GM23248 (cell line): ENCODE measurements at places on chromosomes 11 and 22. TPM values are rescaled to one million over a fixed set of nuclear protein-coding genes. Genes with fewer than 3 reads are reported as not detected.
A peak's percentile ranks its signal among the peaks of the same experiment; 100 is the strongest.

DNA sequence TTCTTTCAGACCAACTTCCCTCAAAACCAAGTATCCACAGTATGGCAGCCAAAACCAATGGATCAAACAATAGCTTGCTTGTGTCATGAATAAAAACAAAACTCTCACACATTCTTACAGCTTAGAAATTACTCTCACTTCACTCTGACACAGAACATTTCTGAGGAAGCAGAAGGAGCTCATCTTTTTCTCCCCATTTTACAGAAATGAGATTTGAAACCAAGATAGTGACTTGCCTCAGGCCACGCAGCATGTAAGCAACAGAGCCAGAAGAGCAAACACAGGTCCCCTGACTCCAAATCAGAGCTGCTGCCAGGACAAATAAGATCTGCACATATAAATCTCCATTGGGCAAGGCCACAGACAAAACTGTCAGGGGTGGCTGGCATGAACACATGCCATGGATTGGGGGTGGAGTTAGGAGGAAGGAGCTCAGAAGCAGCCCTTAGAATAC, 64.8 kb downstream of the RAB30 start:
- no peak for DNase-seq

DNA sequence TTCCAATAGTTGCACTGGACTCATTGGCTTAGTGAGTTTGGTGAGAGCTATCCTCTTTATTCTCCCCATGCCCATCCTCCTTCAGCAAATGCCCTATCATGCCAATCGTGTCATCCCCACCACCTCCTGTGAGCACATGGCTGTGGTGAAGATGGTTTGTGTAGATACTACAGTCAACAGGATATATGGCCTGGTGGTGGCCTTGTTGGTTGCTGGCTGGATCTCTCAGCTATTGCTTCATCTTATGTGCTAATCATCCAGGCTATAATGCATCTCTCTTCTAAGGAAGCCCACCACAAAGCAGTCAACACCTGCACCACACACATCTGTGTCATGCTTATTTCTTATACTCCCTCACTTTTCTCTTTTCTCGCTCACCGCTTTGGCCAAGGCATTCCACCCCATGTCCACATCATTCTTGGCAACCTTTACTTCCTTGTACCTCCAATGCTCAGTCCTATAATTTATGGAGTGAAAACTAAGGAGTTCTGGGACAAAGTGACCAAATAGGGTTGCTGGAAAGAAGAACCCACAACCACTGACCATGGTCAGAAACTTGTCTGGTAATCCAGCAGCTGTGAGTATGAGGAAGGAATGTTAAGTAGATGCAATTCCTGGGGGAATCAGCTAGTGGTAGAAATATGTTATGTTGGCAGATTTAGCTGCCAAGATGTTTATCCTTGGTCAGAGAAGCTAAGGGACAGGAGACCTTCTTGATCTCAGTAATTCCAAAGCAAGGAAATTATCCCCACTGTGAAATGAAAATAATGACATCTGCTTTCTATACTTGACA, 16.3 kb upstream of the OR56B1 start:
- DNase-seq: peak; percentile 23

- no peak for DNase-seq
Measured at GRCh38 chr22:49674479-49675050, 153.1 kb downstream of the BRD1 start.

- no peak for DNase-seq
Measured at GRCh38 chr11:28353991-28354390, 245.8 kb downstream of the METTL15 start.

DNA sequence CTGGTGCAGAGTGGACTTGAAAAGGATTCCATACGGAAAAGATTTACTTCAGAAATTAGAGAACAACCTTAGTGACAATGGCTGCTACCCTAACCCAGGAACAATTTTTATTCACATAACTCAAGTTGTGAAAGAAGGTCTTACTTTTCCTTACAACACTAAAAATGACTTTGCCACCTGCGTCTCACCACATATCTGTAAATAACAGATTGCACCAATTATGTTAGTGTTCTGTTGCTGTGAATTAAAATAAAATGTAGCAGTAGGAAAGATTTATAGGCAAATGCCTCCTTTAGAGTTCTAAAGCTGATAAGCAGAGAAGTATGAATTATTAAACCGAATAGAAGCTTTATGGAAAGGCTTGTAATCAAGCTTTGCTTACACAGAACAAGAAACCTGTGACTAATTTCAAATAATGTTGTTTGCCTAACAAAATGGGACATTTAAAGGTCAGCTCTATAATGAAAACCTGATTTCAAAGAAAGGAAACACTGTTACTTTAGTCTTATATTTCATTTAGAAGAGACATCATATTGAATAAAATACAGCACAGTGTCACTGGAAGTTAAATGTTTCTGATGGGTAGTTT, 2237.8 kb downstream of the LRRC4C start:
- no peak for DNase-seq

DNA sequence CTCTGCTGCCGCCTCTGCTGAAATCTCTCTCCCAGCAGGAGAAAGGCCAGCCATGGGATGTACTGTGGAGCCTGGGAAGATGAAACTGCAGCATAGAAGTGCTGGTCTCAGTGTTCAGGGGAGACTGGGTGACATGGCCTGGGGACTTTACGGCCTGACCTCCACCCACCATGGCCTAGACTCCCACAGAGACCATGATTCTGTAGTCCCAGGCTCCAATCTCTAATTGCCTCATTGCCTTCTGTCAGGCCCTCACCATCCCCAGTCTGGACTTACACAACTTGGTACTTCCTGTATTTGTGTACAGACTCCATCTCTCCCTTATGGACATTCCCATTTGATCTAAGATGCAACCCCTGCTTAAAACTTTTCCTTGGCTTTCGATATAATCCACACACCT, 43.1 kb downstream of the TRAF6 start:
- DNase-seq: no peak

- DNase-seq: peak; percentile 4
Measured at GRCh38 chr11:116073854-116074837, 569.9 kb upstream of the CADM1 start.

DNA sequence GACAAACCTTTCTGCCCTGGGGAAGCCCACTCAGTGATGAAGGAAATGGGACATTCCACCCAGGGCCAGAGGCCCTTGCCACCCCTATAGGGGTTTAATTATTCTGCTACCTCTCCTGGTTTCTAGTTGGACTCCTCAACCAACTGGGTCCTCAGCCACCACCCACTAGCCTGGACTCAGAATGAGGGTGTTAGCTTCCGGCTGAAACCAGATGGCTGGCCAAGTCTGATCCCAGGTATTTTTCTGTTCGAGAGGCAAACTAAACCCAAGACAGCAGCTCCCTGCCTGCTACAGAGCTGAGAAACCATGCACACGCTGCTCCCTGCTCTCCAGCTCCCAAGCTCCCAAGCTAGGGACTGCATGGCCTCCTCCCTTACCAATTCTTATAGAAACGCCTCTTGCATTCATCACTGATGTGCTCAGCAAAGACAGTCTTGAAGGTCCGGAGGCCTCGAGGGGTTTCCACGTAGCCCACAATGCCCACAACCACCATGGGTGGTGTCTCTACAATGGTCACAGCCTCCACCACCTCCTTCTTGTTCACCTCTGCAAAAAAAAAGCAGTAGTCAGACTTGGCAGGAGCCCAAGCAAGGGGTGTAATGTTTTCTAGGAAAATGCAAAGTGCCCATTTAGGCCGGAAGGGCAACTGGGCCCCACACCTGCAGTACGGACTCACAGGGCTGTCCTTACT, 2.2 kb downstream of the RPL3 start:
- peak; percentile 55 for DNase-seq

DNA sequence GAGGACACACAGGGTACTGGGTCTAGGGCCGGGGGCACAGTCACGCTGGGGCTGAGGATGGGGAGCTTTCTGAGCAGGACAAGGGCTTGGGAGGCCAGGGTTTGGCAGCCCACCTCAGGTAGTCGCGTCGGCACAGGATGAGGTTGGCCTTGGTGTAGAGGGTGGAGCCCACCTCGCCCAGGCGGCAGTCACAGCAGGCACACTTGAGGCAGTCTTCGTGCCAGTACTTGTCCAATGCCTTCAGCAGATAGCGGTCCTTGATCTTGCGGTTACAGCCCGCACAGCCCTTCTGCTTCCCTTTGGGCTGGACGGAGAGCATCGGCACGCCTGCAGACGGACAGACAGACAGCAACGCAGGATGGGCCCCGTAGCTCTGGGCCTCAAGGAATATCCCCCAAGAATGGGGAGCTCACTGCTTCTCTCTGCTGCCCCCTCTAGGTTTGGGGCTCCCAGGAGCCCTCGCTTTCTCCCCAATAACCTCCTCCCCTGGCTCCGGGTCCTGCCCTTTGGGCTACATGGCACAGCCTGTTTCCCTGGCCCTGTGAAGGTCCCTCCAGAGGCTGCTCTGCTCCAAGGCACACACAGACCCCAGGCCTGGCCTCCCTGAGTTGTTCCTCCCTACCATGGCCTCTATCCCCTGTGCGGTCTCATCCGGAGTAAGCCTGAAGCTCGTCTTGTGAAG, 33.4 kb downstream of the LMO1 start:
- no peak for DNase-seq

- no peak for DNase-seq
Measured at GRCh38 chr22:35348026-35348590, 32.8 kb upstream of the HMOX1 start.

GRCh38 chr22:49350441-49351121, 477.1 kb downstream of the BRD1 start:
- DNase-seq: no peak

DNA sequence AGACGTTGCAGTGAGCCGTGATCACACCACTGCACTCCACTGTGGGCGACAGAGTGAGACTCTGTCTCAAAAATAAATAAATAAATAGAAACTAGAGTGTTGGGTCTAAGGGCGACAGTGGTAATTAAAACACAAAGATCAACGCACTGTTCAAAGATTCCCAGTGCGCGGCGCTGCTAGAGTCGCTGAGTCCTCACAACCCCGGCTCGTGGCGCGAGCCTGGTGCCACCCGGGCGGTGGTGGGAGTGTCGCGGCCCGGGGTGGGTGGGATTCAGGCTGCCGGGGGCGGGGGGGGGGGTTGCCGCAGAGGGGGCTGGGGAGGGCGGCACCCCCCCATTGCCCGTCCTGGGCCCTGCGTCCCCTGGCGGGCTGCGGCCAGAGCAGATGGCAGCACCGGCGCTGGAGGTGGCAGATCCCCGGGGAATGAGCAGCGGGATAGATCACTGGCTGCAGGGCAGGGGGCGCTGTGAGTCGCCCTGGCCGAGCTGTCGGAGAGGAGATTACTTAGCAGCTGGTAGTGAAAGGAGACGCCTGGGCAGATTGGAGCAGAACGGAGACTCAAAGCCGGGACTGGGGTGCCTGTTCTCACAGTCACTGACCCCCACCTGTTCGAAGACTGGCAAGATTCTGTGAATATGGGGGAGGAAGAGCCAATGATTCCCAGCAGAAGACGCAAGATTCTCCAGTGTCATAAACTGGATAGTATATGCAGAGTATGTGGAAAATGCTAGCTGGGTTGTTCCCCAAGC, 30.2 kb upstream of the APOBEC3A start:
- peak; percentile 74 for DNase-seq

GRCh38 chr11:128548649-128549255, 38.6 kb downstream of the ETS1 start:
- DNase-seq: peak; percentile 73

GRCh38 chr11:23021287-23021863, 161.1 kb upstream of the CCDC179 start:
- DNase-seq: peak; percentile 57

- DNase-seq: peak; percentile 41
Measured at GRCh38 chr11:15136166-15136565, 21.4 kb downstream of the INSC start.

GRCh38 chr11:18768472-18768901, 23.1 kb downstream of the PTPN5 start:
- DNase-seq: no peak

GRCh38 chr11:32706985-32707741, 87.3 kb downstream of the CCDC73 start:
- peak; percentile 85 for DNase-seq

- peak; percentile 37 for DNase-seq
Measured at GRCh38 chr11:12602421-12602820, 71.8 kb upstream of the TEAD1 start.

GRCh38 chr22:36985211-36985889, 33.9 kb downstream of the TST start:
- no peak for DNase-seq

DNA sequence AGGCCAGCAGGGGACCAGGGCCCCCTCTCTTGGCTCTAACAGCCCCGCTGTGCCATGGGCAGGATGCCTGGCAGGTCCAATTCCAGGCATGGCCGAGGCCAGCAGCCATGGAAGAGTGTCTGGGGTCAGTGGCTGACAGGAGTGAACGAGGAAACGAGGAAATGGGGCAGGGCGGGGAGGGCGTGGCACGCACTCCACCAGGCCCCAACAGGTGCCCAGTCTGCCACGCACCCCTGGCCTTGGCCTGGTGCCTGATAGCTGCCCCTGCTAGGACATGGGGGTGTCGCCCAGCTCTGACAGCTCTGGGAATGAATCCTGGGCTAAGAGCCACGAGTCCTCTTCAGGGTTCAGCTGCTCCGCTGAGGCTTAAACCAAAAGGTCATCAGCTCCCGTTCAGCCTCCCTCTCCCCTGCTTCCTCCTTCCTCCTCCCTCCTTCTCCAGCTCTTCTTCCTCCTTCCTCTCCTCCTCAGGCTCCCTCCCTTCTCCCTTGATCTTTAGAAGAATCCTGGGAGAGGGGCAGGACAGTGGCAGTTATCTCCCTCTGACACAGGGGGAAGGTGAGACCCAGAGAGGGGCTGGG, 11.5 kb upstream of the TBC1D22A start:
- DNase-seq: no peak

GRCh38 chr11:37333345-37333744, 735.3 kb upstream of the RAG2 start:
- DNase-seq: no peak

- DNase-seq: no peak
Measured at GRCh38 chr11:125394296-125394695, 101.8 kb downstream of the FEZ1 start.

- DNase-seq: peak; percentile 77
Measured at GRCh38 chr11:124297921-124298320, 15.8 kb downstream of the OR8D1 start.

DNA sequence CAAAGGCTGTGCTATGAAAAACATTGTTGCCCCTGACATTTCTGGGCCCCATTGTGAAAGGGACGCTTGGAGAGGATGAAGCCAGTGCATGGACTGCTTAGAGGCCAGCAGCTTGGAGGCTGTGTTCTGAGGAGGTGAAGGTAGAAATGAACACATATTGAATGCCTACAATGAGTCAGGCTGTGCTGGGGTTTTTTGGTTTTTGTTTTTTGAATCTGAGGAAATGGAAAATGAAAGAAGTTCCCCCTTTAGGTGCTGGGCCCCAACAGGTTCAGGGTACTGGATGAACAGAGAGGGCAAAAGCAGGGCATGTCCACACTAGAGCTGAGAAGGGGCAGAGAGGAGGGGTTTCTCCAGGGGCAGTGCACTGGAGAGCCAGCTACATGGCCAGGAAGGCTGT, 166.1 kb upstream of the API5 start:
- DNase-seq: no peak

Gene SPI1
- polyA plus RNA-seq: 0.30 TPM in 1 of 2 replicates, not detected in the other

Gene MS4A15
- not detected in 2 replicates for polyA plus RNA-seq

Gene TSGA10IP
- not detected in 2 replicates for polyA plus RNA-seq

Gene RFPL3
- not detected in 2 replicates for polyA plus RNA-seq

Gene DMC1
- polyA plus RNA-seq: 1.4 and 2.7 TPM in 2 replicates

Gene APOBEC3B
- 10.6 and 11.9 TPM in 2 replicates for polyA plus RNA-seq

Gene GLB1L3
- polyA plus RNA-seq: not detected in 2 replicates

Gene PHOX2A
- polyA plus RNA-seq: not detected in 2 replicates

Gene IZUMO1R
- not detected in 2 replicates for polyA plus RNA-seq

Gene PPFIA1
- polyA plus RNA-seq: 19.9 and 22.8 TPM in 2 replicates

Gene CARD18
- not detected in 2 replicates for polyA plus RNA-seq

Gene ANO9
- not detected in 2 replicates for polyA plus RNA-seq

Gene GLYAT
- polyA plus RNA-seq: not detected in 2 replicates

Gene OR5F1
- polyA plus RNA-seq: not detected in 2 replicates

Gene PRPF19
- 17.4 and 19.1 TPM in 2 replicates for polyA plus RNA-seq
